Tibial nerve (tissue), 4 donors: ENCODE measurements at places on chromosomes 2 and 18. TPM values are rescaled to one million over a fixed set of nuclear protein-coding genes. Genes with fewer than 3 reads are reported as not detected.

The IL36G gene
- total RNA-seq, result not detected

The ZNF407 gene
- 20.1 TPM for total RNA-seq

The SLC9A2 gene
- total RNA-seq, result under 0.01 TPM

The RFTN2 gene
- 38.0 TPM for total RNA-seq

The CAPN13 gene
- total RNA-seq, result not detected

The RABL2A gene
- 24.7 TPM for total RNA-seq

The ANKRD30B gene
- total RNA-seq, result 17.4 TPM

The PLCD4 gene
- total RNA-seq, result 12.4 TPM

The DGKD gene
- total RNA-seq, result 11.7 TPM

The SEMA4F gene
- 11.4 TPM for total RNA-seq

The TDRD15 gene
- total RNA-seq, result not detected

The WDR35 gene
- 19.7 TPM for total RNA-seq

The NEUROD1 gene
- total RNA-seq, result not detected

The FOXI3 gene
- total RNA-seq, result not detected
